ENCODE measurements at places on chromosomes 12 and 14. TPM values are rescaled to one million over a fixed set of nuclear protein-coding genes. Genes with fewer than 3 reads are reported as not detected.

The MYO1H gene
- 0.82 TPM for total RNA-seq

The PA2G4 gene
- total RNA-seq: 85.4 TPM

The TCL1B gene
- not detected for total RNA-seq

The CCDC175 gene
- total RNA-seq: 8.6 TPM

The RCOR1 gene
- total RNA-seq: 23.3 TPM

The LRFN5 gene
- 28.9 TPM for total RNA-seq

The KRT6C gene
- not detected for total RNA-seq

The CLEC7A gene
- 5.1 TPM for total RNA-seq

The MFAP5 gene
- total RNA-seq: 96.9 TPM

The ADCY4 gene
- total RNA-seq: 13.0 TPM

The SRRM4 gene
- total RNA-seq: 21.8 TPM

The CNTN1 gene
- 159 TPM for total RNA-seq

The DBX2 gene
- total RNA-seq: 0.22 TPM

The SLC25A47 gene
- total RNA-seq: 0.22 TPM
